ENCODE measurements at places on chromosomes 13 and 19.

DNA sequence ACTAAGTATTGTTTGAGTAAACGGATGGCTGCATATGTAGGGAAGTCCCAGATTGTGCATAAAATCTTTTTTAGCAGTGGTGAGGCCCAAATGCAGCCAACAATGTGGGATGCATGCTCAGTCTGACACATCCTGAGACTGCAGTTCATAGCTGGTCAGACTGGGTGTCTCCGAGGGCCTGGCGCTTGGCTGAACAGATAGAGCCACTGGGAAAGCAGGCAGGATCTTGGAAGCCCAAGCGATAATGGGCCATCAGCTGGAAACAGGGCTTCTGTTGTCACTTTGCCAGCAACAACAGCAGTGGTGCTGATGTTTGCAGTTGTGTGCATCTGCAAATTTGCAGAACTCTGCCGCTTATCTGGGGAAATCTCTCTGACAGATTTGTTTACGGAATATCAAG, 36.1 kb downstream of the MTUS2 start:
- DNase-seq = no peak

GRCh38 chr13:105774739-105775460, 760.6 kb downstream of the EFNB2 start:
- no peak for DNase-seq

GRCh38 chr19:52935434-52935833, 12.2 kb upstream of the ZNF888 start:
- DNase-seq = no peak

- peak; percentile 16 for DNase-seq
These were observed 1.4 kb downstream of the KCTD15 start for GRCh38 chr19:33797802-33798671.

DNA sequence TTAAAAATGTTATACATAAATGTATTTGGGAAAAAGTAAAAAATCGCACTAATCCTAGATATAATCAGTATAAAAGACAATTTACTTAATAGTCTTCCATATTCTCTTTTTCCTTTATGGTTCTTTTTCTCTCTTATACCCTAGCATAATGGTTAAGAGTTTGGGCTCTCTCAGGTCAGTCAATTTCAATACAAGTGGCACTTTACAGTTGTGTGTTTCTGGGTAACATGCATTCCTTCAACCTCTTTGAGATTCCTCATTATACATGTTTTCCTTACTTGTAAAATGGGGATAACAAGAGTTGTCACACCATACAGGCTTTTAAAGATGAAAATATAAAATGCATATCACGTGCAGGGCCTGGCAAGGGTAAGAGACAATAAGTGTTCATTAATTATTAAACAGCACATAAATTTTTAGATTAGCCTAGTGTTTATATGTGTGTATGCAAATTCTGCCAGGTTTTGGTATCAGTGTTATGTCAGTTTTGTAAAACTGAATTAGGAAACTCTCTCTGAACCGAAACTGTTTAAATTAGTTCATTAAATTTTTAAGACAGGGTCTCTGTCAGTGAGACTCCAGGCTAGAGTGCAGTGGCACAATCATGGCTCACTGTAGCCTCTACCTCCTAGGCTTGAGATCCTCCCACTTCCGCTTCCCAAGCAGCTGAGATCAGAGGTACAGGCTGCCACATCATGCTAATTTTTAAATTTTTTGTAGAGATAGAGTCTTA, 49.8 kb downstream of the ELF1 start:
- no peak for DNase-seq
